Activated T-helper 2 cell treated with anti-CD3 and anti-CD28 coated beads, Interferon-gamma antibody, Interleukin-2, Interleukin-4, amounts not matched to agents 10 μg/mL and 5 μg/mL and 100 μg/mL, durations not matched to agents 14 hours and 24 hours and 36 hours (primary cell): ENCODE measurements at places on chromosomes 12 and 14. TPM values are rescaled to one million over a fixed set of nuclear protein-coding genes. Genes with fewer than 3 reads are reported as not detected.

DNA sequence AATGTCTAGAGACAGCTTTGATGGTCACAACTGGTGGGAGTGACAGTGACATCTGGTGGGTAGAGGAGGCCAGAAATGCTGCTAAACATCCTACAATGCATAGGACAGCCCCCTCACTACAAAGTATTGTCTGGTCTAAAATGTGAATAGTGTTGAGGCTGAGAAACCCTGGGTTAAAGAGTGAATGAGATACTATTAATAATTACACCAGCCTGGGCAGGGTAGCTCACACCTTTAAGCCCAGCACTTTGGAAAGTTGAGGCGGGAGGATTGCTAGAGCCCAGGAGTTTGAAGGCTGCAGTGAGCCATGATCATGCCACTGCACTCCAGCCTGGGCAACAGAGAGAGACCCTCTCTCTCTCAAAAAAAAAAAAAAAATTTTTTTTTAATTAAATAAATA lies 11.1 kb downstream of the SVOP start:
- no peak for DNase-seq

Gene MGP
- total RNA-seq, result not detected in 2 replicates

Gene GARIN6
- total RNA-seq, result not detected in 2 replicates

DNA sequence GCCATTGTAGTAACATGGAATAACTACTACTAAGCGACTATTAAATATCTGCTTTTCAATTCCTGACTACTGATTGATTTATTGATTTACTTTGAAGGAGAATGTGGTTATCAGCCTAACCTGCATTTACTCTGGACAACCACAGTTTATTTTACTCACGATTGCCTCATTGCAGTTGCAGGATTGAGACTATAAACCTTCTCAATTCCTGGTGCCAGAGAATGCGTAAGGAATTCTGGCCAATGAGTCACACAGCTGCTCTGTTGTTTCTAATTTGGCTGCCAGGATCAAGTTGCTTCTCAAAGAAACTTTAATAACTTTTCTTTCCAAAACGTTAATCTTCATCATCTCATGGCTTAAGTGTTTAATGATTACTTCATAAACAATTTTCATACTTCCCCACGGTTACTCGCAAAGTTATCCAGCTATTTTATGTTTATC lies 13.1 kb upstream of the TMTC1 start:
- no peak for DNase-seq

GRCh38 chr12:124576061-124576650 lies 8.7 kb upstream of the NCOR2 start:
- no peak for DNase-seq

DNA sequence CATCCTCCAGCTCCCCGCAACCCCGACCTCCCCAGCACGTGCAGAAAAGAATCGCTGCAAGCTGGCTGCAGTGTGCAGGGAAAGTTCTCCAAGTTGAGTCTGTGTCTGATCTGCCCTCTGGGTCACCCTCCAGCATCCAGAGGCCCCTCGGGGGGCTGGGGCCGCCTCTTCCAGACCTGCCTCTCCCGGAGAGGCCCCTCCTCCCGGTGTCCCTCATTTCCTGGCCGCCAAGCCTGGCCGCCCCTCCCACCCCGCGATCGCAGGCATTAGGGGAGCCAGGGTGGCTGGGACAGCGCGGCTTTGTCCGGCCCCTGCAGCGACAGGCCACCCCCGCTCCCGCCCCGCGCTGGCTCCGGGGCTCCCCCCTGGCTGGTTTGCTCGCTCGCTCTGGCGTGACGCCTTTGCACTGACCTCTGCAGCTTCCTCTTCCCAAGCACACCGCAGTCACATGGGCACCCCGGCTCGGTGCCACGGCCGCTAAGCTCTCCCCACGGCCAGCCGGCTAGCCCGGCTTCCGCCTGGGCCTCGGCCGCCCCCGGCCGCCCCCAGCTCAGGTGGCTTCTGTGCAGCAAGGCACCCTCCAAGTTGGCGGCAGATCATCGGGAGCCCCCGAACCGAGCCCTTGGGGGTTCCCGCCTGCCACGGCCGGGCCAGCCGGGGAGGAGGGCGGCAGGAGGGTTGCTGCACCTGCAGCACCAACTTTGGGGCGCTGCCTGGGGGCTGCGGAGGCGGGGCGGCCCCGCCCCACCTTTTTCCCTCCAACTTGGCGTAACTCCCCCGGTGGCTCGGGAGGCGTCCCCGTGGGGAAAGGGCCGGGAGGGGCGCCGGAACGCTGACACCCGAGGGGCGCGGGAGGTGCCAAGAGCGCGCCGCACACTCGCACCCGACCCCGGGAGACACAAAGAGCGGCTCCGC lies 43.7 kb downstream of the KDM2B start:
- DNase-seq, result peak; percentile 32
